Brain (organoid and tissue), 16 donors: ENCODE measurements at places on chromosomes 1 and 21.

- DNase-seq: no peak
Observed at GRCh38 chr1:108962681-108963051, 618 bp downstream of the CLCC1 start.

DNA sequence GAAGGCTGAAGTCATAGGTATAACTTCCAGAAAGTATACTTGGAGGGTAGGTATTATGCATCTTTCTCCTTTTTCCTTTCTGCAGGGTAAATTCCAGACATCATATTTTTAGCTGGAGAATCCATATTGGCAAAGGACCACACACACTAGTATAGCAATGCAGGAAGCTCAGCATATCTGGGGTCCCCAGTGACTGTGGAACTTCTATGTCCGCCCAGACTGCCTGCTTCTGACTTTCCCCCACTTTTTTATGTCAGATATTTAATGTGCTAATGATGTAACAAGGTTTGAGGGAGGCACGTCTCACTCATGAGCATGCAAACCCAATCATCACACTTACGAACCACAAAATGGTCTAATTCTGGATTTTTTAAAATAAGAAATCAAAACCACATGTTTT is 90.4 kb downstream of the BACH1 start:
- DNase-seq: no peak

- no peak for DNase-seq
Observed at GRCh38 chr1:71948561-71948960, 333.8 kb downstream of the NEGR1 start.

GRCh38 chr1:94543001-94543400 is 1.4 kb upstream of the F3 start:
- no peak for DNase-seq

GRCh38 chr21:16113052-16113715 is 383.4 kb downstream of the USP25 start:
- DNase-seq: no peak

GRCh38 chr1:17510138-17510537 is 29.4 kb upstream of the ARHGEF10L start:
- DNase-seq: no peak

- DNase-seq: peak; percentile 71
Observed at GRCh38 chr1:246724731-246725095, 504 bp downstream of the SCCPDH start.

DNA sequence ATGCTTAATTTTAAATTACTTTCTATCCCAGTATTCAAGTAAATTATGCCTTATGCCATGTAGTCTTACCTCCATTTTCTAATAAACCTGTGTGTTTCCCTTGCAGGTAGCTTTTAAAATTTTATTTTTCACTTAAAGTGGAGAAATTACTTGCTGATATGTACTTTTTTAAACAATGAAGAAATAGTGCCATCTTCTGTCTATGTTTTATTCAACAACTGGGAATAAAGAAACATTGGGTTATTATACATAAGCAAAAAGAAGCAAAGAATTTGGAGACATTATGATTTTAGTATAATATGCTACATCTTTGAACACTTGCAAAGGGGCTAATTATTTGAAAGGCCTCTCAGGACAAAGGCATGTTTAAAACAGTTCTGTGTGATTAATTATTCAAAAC is 1912.9 kb downstream of the MRPL39 start:
- DNase-seq: peak; percentile 56

- peak; percentile 62 for DNase-seq
Observed at GRCh38 chr1:202129453-202130296, 7.0 kb downstream of the GPR37L1 start.

GRCh38 chr1:201296352-201296751 is 13.0 kb downstream of the PKP1 start:
- DNase-seq: no peak

- peak; percentile 15 for DNase-seq
Observed at GRCh38 chr1:235923466-235924021, 56.8 kb upstream of the LYST start.

DNA sequence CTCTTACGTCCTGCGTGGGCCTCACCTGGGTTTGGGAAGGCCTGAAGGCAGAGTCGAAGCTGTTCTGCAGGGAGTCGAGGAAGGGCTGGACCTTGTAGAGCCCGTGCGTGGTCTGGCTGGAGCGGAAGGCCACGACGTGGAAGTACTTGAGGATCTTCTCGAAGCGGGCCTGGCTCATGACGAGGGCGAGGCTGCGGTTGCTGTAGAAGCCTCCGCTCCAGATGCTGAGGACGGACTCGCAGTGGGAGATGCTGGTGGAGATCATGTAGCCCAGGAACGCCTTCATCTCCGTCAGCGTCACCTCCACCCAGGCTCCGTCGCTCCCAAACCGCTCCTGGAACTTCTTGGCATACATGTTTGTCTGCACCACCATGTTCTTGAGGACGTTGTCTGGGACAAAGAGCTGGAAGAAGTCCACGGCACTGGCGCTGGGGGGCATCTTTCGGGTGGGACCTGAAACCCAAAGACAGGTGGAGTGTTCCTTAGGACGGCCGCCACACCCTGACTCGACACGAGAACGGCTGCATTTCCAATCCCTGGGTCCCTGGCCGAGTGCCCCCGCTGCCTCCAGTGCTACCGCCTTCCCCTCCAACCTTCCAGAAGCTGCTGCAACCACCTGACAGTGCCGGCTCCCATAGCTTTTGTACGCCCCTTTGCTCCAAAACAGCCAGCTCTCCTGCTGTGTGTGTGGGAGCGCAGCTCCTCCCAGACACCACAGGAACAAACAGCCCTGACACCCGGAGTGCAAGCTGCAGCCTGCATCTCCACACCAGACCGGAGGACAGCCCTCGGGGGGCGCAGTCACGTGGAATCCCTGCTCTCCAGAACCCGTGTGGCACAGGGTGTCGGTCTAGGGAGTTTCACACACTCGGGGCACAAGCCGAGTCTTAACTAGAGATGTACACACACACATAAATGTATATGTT is 69.0 kb downstream of the PGBD5 start:
- peak; percentile 46 for DNase-seq

DNA sequence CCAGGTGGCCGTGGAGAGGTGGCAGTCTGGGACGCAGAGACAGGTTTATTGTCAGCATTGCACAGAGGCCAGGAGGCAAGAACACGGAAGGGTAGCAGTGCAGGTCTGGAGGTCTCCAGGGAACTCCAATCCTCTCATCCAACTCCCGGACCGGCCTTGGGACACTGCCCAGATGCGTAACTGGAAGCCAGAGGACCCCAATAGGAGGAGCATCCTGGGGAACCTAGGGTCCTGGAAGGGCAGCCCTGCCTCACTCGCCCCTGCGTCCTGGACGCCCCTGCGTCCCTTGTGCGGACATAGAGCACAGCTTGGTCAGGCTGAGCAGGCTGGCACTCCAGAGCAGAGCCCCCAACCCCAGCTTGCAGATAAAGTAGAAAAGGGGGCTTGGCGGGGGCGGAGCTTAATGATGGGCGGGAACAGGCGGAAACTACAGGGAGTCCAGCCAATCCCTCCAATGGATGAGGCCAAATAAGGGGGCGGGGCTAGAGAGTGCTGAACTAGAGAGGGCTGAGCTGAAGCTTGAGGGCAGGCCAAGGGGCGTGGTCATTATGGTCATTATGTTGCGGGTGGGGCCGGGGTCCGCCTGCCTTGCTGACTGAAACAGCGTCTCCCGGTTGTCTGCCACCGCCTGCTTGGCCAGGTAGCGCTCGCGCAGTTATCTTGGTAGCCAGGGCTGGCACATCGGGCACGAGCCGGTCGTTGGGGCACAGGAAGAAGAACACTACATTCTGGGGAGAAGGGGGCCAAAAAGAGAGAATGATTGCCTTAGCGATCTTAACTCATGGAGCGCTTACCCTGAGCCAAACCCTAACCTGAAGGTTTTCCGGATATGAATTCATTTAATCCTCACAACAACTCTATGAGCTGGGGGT is 3.7 kb upstream of the ARHGEF19 start:
- DNase-seq: peak; percentile 88

DNA sequence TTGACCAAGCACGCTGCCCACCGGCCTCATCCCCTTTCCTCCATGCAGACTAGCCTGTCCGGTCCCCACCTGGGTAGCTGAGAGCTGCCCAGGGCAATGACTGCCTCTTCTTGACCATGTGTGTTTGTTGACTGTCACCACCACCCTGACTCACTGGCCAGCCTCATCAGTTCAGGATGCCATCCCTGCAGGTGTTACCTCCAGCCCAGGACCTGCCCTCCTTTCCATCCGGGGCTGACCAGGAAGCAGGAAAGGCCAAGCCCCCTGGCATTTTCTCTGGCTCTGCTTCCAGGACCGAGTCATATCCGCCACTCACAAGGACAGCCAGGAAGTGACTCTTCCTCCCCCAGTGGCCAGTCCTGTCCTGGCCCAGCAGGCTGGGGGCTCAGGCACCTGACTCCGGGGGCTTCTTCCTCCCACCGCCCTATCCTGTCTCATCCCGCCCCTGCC is 17.1 kb downstream of the EPHA2 start:
- no peak for DNase-seq

DNA sequence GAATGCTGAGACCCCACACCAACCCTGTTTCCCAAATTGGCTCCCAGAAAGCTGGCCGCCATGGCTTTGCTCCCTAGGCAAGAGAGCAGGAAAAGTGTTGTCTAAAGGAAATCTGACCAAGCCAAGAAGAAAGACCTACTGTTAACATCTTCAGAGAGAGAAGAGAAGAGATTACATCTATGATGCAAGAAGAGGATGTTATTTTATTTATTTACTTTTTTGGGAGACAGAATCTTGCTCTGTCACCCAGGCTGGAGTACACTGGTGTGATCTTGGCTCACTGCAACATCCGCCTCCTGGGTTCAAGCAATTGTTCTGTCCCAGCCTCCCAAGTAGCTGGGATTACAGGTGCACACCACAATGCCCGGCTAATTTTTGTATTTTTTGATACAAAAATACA is 21.7 kb downstream of the HMGN2 start:
- no peak for DNase-seq

DNA sequence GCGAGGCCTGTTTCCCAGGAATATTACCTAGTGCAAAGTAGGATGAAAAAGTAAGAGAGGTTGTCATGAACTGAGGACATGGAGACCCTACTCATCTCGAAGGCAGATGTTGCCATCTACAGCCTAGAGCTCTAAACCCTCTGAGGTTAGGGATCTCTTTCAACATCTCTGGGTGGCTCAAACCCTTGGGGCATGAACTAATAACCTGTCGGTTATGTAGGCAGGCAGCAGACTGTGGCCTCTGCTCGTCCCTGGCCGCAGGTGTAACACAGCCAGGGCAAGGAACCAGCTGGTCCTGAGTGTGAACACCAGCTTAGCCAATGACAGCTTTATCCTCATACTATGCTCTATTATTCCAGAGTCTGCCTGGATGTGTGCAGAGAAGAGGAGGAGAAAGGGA is 13.2 kb downstream of the CAPZB start:
- no peak for DNase-seq

- no peak for DNase-seq
Observed at GRCh38 chr1:117608115-117608615, 2.3 kb downstream of the TENT5C start.

DNA sequence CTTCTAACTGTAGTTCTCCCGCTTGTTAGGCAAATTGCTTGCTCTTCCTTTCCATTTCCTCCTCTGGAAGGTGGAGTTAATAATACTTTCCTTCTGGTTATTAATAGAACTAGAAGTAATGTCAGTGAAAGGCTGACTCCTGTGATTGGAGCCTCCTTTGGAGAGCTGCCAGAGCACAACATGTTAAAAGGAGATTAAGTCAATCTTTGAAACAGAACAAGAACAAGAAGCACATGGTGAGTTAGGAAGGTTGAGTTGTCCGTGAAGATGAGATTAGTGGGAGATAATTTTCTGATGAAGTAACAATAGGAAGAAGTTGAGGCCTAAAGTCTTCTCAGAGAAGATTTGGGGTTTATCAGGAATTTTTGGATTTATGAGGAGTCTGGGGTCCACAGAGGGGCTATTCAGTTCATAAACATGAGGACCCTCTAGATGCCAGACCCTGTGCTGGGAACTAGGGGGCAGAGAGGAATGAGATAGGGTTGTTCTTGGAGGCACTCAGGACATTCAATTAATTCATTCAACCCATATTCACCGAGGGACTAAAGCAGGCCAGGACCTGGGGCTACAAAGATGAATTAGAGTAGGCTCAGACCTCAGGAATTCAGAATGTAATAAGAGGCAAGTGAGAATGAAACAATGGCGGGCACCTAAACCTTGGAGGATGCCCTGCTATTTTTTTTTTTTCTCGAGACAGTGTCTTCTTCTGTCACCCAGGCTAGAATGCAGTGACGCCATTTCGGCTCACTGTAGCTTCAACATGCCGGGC is 40.7 kb upstream of the DHCR24 start:
- peak; percentile 18 for DNase-seq

DNA sequence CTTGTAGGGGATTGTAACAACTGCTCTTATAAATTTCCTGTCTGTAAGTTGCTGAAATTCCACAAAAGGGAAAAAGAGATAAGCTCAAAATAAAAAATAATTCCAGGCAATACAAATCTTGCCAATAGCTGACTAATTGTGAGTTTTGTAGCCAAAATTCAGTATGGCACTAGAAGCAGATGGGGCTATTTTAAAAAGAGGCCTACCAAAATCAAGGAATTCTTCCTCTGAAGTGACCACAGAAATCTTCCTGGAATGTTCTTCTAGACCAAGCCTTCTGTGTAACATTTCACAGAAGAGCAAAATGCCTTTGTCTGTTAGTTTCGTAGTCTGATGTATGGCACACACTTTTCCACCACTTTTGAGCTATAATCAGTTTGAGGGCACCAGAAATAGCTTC is 127.6 kb downstream of the CYYR1 start:
- no peak for DNase-seq

- no peak for DNase-seq
Observed at GRCh38 chr1:2125350-2126211, 69.0 kb downstream of the FAAP20 start.

DNA sequence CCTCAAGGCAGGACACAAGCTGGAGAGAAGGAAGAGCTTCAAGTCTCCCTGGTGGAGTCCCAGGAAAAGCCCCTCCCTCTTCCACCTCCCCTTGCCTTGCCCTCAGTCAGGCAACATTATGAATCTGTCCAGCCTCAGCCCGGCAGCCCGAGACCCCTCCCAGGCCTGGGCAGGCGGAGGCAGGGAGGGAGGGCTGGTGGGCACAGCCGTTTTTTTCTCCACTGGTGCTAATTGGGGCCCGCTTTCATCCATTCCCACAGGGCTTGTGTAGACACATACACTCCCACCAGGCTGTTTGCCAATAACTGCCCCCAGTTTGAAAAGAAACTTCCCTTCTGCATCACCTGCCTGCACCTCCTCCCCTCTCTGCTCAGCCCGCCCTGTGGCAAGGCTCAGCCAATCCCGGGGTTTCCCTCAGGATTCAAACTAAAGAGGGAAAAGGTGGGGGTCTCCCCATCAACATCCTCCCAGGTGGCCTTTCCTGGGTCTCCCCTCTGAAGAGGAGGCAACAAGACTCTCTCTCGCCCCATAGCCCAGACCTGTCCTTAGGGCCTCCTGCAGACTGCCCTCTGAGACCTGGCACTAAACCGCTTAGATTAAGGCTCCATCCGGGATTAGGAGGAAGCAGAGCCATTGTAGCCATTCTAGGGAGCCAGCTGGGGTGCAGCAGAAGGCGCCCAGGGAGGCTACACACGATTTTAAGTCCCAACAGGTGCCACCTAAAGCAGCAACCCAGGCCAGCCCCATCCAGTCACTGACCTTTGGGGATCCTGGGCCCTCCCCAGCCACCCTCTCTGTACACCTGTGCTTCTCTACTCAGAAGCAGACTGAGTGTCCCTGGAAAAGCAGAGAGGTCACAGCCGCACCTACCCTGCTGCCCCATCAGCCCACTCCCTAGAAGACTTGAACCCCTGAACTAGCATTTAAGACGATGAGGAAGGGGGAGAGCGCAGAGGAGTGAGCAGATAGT is 3.5 kb downstream of the IGSF9 start:
- DNase-seq: peak; percentile 81

- peak; percentile 66 for DNase-seq
Observed at GRCh38 chr1:101960142-101960541, 36.6 kb downstream of the OLFM3 start.
